NCI-H2171 treated with DMSO at 0.1 percent for 48 hours (cell line): ENCODE measurements at places on chromosomes 3 and 15.

DNA sequence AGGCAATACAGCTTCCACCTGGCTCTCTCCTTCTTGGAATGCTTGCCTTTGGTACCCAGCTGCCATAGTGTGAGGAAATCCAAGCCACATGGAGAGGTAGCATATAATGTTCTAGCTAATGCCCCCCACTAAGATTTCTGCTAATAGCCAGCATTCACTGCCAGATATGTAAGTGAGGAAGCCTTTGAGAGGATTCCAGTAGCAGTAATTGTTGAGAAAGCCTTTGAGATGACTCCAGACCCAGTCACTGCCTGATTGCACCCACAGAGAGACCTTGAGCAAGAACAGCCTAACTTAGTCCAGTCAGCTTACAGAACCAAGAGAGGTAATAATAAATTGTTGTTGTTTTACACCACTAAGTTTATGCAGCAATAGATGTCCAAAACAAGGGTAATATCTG lies 63.1 kb downstream of the STRIT1 start:
- DNase-seq: no peak

- no peak for DNase-seq
These were observed 15.0 kb downstream of the DENND4A start for GRCh38 chr15:65777053-65777452.

- DNase-seq: no peak
These were observed 247.2 kb downstream of the PTPRG start for GRCh38 chr3:61808526-61808925.

GRCh38 chr15:99682455-99682854 lies 50.8 kb downstream of the LYSMD4 start:
- DNase-seq: peak; percentile 73

DNA sequence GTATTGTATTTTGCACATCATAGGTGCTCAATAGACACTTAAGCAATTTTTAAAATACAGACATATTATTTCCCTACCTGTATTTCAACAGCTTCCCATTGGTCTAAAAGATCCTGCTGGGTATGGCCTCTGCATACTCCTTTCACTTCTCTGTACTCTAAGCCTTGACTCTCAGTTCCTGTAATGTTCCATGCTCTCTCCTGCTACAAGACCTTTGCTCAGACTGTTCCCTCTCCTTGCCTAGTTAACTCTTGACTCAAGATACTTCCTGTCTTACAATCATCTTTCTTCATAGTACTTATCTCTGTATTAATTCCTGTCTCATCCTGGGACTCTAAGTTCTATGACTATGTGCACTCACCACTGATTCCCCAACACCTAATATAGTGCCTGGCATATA lies 1.7 kb downstream of the SCN11A start:
- DNase-seq: no peak

- DNase-seq: no peak
These were observed 308.4 kb downstream of the SQOR start for GRCh38 chr15:45943240-45943639.

GRCh38 chr3:138479438-138479863 lies 45.0 kb downstream of the ESYT3 start:
- DNase-seq: peak; percentile 17

DNA sequence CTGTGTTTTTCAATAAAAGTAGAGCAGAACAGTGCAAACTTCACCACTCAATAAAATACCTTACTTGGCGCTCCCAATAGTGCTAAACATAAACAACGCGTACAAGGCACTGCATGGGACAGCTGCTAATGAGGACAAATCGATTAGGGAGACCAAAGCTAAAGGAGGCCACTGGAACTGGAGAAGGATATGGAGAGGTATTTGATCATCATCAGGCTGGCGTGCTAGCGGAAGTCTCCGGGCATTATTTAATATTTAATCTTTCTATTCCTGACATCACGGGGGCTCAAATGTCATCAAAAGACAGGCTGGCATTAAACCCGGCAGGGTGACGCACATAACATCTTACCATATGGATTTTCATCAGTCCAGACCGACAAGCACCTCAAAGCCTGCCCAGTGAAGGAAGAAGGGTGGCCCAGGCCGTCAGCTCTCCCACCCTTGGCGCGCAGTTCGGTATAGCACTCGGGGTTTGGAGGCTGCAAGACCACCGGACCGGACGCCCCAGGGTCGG lies 604 bp downstream of the CCPG1 start:
- peak; percentile 74 for DNase-seq

- no peak for DNase-seq
These were observed 2.2 kb downstream of the CDCP1 start for GRCh38 chr3:45143673-45144671.

GRCh38 chr3:22990291-22991200 lies 212.6 kb upstream of the UBE2E2 start:
- no peak for DNase-seq

- DNase-seq: no peak
These were observed 7.8 kb upstream of the SUMF1 start for GRCh38 chr3:4474683-4475490.

DNA sequence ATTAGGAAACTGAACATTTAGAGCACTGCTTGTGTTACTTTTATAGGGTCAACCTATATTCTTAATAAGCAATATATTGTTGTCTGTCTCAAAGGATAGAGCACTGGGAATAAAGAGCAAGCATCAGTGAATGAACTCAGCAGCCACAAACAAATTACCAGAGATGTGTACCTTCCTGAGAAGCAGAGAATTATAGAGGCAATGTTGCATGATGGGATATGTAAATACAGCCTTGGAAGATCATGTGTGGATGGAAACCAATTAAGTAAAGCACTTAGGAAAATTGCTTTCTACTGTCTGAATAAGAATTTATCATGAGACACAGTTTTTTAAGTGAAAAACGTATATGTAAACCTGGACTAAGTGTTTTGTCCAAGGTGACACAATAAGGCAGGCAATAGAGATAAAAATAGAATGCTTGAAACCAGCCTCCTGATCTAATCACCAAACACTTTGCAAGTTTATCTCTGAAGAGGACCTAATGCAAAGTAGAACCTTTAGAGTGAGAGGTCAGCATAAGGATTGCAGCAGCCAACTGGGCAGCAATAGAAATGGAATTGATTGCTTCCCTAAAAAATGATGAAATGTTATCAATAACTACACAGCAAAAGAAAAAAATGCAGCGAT lies 848.0 kb downstream of the TUSC7 start:
- DNase-seq: no peak

- no peak for DNase-seq
These were observed 181.4 kb downstream of the OPA1 start for GRCh38 chr3:193774272-193774915.

- no peak for DNase-seq
These were observed 31.2 kb upstream of the COL8A1 start for GRCh38 chr3:99607151-99607550.

DNA sequence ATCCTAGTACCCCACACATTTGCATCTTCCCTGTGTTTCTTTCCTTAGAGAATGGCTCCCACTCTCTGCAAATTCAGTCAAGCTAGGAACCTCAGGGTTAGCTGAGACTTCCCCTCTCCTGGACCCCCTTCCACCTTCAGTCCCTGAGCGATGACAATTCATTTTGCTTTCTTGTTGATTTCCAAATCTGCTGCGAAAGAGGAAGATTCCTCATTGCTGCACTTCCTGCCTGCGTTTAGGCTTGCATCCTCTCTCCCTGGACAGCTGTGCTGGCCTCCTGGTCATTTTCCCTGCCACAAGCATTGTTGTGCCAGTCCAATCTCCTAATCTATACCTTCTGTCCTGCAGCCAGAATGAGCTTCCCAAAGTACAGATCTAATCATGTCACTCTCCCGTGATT lies 12.3 kb upstream of the DGKG start:
- no peak for DNase-seq

GRCh38 chr15:79496838-79497237 lies 64.7 kb downstream of the MINAR1 start:
- DNase-seq: no peak

DNA sequence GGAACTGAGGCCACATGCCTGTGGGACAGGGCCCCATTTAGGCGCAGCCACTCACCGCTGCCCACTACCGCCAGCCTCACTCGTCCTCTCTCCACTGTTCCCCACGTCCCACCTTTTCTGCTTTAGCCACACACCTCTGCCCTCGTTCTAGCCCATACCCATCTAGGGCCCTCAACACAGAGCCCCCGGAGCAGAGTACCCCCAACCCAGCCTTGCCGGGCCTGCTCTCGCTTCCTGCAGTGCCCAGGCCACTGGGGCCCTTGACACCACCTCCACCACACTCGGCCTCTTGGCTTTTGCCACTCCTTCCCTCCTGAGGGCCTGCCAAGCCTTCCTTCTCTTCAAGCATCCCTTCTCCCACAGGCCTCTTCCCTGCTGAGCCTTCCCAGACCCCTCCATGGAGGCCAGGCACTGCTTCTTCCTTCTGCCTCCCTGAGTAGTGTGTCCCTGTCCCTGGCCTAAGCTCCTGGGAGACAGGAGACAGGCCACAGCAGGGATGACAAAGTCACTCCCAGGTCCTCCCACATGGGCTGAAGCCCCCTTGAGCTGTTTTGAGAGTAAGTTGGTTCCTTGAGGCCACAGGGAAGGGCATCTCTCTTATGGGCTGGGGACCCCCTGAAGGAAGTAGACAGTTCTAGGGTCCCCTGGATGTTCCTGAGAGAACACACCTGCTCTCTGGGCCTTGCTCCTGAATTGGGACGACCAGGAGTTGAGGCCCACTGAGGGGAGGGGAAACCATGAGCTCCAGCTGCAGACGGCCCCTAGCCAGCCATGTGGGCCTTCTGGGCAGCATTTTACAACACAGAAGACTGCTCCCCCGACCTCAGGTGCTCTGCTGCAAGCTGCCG lies 4.4 kb downstream of the PRSS50 start:
- no peak for DNase-seq

- DNase-seq: no peak
These were observed 2.6 kb upstream of the APEH start for GRCh38 chr3:49671291-49672288.

GRCh38 chr3:105456017-105456416 lies 89.3 kb downstream of the ALCAM start:
- DNase-seq: no peak

DNA sequence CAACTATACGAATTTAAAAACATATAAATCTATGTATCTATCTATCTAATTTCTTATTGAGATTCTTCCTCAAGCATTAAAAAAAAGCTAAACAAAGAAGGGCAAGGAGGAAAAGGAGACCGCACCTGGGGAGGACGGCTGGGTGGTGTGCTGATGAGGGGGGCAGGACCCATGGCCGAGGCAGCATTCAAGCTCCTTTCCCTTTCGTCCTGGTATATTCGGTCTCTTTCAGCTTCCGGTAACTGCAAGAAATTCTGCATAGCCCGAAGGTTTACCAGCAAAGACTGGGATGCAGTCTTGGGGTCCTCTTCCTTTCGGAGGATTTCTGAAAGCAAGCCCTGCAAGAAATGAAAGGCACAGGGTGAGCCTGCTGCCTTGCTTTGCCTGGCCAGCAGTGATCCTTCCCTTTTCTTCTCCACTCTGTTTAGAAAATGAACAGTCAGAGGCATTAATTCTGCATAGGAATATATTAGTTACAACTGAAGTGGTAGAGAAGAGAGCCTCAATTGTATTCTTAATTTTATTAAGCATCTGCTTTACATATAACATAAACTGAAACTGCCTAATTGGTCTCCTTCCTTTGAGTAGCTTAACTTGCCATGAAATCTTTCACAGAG lies 38.8 kb downstream of the SATB1 start:
- DNase-seq: no peak

DNA sequence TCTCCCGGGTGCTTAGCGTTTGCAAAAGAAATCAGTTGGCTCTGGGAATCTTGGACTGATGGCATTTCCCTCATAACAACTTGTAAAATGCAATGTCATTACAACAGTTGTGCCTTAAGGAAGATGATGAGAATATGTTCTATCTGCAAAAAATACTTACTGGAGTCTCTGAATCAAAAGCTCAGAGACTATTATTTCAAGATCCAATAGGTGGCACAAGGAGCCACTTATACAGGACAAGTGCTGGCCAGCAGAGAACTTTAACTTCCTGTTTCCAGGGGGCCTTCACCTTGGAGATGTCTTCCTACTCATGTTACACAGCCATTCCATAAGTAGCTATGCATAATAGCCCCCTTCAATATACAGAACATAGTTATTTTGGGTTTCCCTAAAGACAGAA lies 8.9 kb upstream of the RPS27L start:
- no peak for DNase-seq

- no peak for DNase-seq
These were observed 985 bp downstream of the LCMT2 start for GRCh38 chr15:43329217-43329959.

DNA sequence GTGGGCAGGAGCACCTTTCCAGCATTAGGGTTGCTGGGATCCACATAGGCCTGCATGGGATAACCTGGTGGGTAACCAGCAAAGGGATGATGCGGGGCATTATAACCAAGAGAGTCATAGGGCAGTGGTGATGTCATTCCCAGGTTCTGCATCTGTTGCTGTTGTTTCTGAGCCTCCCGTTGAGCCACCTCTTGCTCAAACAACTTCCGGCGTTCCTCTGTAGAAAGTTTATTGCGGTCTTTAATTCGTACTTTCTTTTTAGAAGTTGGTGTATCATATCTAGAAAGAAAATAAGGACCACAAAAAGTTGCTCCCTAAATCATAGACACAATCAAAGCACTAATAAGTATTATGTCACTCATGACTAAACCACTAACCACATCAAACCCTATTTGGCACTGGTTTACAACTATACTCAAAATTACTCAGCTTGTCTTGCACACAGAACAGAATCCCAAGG lies 77.8 kb downstream of the NBEAL2 start:
- DNase-seq: no peak

GRCh38 chr15:31439328-31439727 lies 112.7 kb downstream of the KLF13 start:
- DNase-seq: no peak

GRCh38 chr3:112627419-112627818 lies 13.5 kb downstream of the CCDC80 start:
- no peak for DNase-seq

GRCh38 chr3:189270248-189270832 lies 98.6 kb downstream of the TPRG1 start:
- peak; percentile 78 for DNase-seq

- DNase-seq: peak; percentile 49
These were observed 18.3 kb downstream of the CALML4 start for GRCh38 chr15:68186671-68187397.

- no peak for DNase-seq
These were observed 17.5 kb upstream of the HACD2 start for GRCh38 chr3:123602325-123602724.

- DNase-seq: peak; percentile 4
These were observed 17.0 kb downstream of the MAGI1 start for GRCh38 chr3:66021731-66022131.

GRCh38 chr3:117192888-117193287 lies 483.3 kb downstream of the TUSC7 start:
- no peak for DNase-seq

- DNase-seq: no peak
These were observed 755 bp downstream of the CD200R1 start for GRCh38 chr3:112974178-112974517.

- no peak for DNase-seq
These were observed 24.0 kb downstream of the ABI3BP start for GRCh38 chr3:100968932-100969906.

- DNase-seq: peak; percentile 98
These were observed 10.4 kb upstream of the PLAAT1 start for GRCh38 chr3:193230610-193231009.

DNA sequence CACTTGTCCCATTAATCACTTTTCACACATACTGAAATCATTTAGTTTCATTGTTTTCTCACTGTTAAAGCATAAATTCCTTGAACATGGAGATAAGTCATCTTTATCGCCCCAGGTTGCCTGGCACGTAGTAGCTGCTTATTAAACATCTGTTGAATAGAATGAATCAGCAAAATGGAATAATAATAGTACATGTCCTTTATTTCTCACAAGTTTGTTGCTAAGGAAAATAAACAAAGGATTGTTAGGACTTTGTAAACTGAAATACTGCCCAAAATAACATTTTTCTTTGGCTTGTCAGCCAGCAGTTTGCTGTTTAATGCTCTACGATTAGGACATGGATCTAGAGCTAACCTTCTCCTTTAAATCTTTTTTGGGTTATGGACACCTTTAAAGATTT lies 17.9 kb downstream of the SLC35A5 start:
- no peak for DNase-seq
